ENCODE measurements at places on chromosomes 16 and 17.

DNA sequence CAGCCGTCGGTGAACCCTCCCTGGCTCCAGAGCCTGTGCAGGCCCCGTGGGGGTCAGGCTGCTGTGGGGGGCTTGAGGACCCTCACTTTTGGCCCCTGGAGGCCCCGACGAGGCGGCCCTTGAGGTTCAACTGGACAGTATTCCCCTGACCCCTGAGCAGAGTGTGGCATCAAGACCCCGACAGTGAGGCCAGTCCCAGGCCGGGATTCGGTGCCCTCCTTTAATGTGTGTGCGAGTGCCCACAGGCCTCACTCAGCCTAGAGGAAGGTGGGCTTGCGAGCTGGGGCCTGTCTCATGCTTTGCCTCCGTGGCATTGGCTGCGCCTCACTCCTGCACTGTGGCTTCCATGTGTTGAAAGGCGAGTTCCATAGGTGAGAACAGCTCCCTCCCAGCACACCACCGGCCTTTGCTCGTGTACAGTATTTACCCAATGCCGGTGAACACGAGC, 94.5 kb downstream of the METRNL start:
- DNase-seq = no peak

DNA sequence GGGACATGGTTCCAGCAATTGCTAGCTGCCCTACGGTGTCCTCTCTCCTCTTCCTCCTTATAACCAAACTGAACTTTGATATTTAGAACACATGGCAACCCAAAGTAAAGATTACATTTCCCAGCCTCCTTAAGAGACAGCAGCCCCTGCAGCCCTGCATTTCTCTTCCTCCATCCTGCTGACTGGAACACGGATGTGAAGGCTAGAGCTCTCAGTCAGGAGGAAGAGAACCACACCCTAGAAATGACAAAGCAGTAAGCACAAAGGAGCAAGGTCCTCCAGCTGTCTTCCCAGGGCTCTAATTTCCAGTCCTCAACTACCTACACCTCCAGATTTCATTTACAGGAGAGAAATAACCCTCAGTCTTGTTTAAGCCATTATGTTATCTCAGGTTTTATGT, 10.9 kb downstream of the DYNC1LI2 start:
- peak; percentile 41 for DNase-seq

- no peak for DNase-seq
These were observed 64.7 kb downstream of the KLHDC4 start for GRCh38 chr16:87701078-87701460.

DNA sequence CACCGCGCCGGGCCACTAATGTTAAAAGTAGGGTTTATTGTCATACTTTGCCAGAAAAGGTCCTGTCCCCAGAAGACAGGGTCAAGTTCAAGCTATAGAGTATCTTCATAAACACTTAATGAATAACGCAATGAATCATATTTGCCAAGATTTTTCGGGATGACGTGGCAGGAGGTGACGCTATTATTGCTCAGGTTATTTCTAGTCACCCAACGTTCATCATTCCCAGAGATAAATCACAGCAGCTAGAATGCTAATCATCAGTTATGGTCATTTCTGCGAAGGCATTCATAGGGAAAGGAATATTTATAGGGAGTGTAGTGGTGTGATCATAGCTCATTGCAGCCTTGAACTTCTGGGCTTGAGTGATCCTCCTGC, 2.0 kb downstream of the TMC5 start:
- DNase-seq = no peak

GRCh38 chr17:78933025-78933958, 8.1 kb upstream of the TIMP2 start:
- DNase-seq = peak; percentile 83

GRCh38 chr16:84920333-84920732, 91.0 kb downstream of the ZDHHC7 start:
- no peak for DNase-seq

- no peak for DNase-seq
These were observed 189.9 kb downstream of the SEC14L1 start for GRCh38 chr17:77330602-77331081.

GRCh38 chr16:9778849-9779248, 403.4 kb downstream of the GRIN2A start:
- DNase-seq = no peak

All from muscle of back (tissue), 13 donors.